Activated CD4-positive, alpha-beta T cell treated with anti-CD3 and anti-CD28 coated beads, Interleukin-2, Interleukin-4, amounts not matched to agents 100 ng/mL and 50 ng/mL, durations not matched to agents 16 hours and 8 hours (primary cell): ENCODE measurements at places on chromosomes 16 and 17.

DNA sequence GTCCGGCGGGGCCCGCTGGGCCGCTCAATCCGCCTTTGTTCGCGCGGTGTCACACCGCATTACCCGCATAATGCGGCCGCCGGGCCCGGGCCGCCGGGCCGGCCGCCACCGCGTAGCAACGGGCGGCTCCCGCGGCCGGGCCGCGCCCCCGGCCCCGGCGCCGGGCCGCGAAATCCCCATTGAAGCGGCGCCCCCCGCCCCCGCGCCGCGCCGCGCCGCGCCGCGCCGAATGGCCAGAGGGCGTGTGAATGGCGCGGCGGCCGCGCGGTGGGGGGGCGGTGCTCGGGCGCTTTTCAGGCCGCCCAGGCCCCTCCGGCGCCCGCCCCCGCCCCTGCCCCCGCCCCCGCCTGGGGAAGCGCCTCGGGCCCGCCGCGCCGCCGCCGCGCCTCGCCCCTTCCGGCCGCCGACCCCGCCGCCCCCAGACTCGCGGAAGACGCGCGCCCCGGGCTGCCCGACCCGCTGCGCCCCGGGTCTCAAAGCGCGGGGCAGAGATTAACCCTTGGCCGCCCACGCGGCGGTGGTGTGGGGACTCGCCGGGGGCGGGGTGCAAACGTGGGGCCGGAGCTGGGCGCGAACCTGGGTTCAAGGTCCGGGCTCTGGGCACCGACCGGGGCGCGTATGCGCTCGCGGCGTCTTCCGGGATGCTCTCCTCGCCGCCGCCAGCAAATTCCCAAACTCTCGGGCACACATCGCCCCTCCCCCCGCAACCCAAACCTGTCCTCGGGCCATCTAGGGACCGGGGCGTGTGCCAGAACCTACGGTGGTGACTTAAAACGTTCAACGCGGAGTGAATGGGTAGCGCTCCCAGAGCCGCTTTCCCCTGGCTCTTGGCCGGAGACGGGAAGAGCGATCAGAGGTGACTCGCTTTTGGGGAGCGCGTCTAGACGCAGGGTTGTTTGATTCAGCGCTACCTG is 46.7 kb downstream of the WNT3 start:
- no peak for DNase-seq

DNA sequence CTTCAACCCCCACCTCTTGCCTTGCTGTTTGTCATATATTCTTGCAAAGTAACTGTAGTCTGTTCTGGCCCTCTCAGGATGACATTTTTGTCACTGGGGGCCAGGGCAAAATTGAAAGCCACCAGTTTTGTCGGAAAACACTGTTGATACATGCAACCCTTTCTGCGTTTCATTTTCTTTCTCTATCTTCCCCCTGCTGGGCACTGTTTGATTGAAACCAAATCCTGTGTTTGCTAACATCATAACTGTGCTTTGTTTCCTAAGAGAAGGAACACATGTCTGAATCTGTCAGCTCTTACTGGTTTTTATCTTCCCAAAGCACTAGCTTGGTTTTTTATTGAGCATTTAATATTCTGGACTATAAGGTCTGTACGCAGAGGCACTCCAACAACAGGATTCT is 11.7 kb upstream of the CPPED1 start:
- no peak for DNase-seq

DNA sequence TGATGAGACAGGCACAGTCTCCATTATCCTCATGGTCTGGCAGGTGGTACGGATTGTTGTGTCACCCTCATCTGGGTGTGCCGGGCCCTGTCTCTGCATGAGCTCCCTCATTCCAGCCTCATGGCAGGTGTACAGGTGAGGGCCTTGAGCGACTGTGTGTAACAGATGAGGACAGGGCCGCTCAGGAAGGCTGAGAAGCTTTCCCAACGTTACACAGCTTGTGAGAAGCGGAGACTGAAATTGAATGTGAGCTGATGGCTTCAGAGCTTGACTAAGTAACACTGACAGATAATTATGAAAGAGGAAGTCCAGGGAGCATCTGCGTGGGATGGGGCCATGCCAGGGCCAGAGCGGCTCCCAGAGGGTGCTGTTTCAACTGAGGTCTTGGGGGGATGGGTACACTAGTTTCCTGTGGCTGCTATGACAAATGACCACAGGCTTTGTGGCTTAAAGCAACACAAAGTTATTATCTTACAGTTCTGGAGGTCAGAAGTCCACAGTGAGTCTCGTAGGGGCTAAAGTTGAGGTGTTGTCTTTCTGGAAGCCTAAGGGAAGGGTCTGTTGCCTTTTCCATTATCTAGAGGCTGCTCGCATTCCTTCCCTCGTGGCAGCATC is 36.7 kb downstream of the CMIP start:
- peak; percentile 38 for DNase-seq

- no peak for DNase-seq
Measured at GRCh38 chr17:28085766-28086165, 43.3 kb downstream of the NLK start.

- DNase-seq: no peak
Measured at GRCh38 chr16:12871784-12872183, 29.6 kb upstream of the SHISA9 start.

GRCh38 chr17:3574231-3574630 is 16.6 kb upstream of the TRPV3 start:
- no peak for DNase-seq

DNA sequence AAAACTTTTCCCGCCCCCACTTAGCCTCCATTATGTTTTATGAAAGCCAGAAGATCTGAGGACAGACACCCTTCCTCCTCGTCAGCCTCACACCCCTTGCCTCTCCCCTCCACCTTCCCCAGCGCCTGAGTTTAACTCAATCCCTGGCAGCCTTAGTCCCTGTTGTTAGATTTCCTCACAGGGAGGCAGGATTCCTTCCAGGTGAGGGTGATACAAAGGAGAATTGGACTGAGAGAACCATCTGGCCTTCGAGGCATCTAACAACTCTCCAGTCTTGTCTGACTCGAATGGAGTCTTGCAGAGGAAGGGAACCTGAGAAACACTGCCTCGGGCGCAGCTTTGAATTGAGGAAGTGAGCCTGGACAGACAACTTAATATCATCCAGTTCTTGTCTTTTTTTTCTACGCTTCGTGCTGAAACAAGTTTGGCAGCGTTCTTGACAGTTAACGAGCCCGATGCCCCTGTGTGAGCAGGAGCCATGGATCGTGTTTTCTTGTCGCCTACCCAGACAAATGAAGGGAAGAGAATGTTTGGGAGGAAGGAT is 1.3 kb upstream of the ZNF768 start:
- DNase-seq: no peak

- DNase-seq: no peak
Measured at GRCh38 chr16:4042581-4042980, 73.7 kb downstream of the ADCY9 start.

- no peak for DNase-seq
Measured at GRCh38 chr17:5854871-5855554, 215.2 kb upstream of the WSCD1 start.

- peak; percentile 81 for DNase-seq
Measured at GRCh38 chr16:87963400-87963799, 12.2 kb downstream of the BANP start.

DNA sequence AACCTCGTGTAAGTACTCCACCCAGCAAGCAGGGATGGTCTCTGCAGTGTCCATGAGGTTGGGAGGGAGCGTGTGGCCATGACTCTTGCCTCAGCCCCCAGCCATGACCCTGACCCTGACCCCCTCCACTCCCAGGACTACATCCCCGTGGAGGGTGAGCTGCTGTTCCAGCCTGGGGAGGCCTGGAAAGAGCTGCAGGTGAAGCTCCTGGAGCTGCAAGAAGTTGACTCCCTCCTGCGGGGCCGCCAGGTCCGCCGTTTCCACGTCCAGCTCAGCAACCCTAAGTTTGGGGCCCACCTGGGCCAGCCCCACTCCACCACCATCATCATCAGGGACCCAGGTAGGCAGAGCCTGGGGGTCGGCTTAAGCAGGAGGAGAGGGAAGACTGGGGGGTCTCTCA is 16.3 kb downstream of the GALK1 start:
- DNase-seq: no peak

DNA sequence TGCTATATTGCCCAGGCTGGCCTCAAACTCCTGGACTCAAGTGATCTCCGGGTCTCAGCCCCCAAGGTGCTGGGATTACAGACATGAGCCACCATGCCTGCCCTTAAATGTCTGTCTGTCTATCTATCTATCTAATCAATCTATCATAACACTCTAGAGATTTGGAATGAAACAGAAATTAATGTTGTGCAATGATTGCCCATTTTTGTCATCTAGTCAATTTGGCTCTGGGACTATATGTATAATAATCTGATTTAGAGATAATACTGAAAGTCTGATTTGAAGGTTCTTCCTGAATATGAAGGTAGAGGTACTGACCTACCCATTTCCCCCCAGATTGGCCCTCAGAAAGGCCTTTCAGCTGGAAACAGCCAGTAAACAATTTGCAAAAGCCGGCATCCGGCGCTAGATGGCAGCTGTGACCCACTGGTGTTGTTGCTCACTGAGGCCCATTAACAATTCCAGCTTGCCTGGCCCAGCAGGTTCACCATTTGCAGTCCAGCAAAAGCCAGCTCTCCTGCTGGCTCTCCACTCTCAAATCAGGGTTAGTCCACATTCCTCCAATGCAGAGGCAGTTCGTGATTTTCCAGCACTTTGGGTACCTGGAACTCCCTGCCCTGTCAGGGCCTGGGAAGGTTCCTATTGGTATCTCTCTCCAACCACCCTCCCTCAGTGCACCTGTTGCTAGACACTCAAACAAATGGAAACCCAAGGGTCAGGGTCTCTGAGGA is 22.9 kb upstream of the C16orf87 start:
- DNase-seq: peak; percentile 65

DNA sequence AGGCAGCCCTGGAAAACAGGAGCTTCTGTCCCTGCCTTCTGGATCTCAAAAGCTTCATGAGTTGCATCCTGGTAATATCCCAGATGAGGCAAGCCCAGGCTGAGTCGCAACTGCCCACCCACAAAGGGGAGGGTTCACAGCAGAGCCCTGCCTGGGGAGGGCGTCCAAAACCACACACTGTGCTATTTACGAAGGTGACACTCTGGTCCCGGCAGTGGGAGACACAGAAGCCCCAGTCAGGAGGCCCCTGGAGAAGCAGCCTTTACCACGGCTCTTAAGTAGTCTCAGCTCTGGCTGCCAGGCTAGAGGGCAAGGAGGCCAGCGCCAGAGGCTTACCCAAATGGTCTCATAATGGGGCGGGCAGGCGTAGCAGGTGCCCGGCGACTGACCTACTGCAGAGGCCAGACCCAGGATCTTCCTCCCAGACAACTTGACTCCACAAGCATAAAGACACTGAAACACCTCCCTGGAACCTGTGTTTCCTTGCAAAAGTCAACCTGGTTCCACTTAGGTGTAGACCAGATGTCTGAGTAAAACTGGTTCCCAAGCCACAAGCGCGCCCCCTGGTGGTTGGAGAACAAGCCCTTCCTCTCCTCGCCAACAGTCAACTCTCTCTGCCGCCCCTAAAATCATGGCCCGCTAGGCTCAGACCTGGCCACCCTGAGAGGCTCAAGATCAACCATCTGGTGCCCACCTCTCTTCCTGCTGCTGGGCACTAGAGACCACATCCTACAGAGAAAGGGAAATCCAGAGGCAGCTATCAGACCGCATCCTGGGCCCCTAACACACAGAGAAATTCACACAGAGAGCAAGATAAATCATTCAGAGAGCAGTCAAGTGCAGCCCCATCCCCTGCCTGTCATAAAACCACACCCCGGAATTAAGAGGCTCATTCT is 5.2 kb downstream of the AXIN2 start:
- peak; percentile 86 for DNase-seq

- DNase-seq: peak; percentile 75
Measured at GRCh38 chr17:67359960-67360791, 6.2 kb downstream of the PSMD12 start.

GRCh38 chr17:37770631-37771518 is 26.0 kb upstream of the HNF1B start:
- DNase-seq: peak; percentile 38

GRCh38 chr16:3906363-3906762 is 25.9 kb upstream of the CREBBP start:
- DNase-seq: no peak

GRCh38 chr17:59431601-59432000 is 100.1 kb downstream of the YPEL2 start:
- no peak for DNase-seq

DNA sequence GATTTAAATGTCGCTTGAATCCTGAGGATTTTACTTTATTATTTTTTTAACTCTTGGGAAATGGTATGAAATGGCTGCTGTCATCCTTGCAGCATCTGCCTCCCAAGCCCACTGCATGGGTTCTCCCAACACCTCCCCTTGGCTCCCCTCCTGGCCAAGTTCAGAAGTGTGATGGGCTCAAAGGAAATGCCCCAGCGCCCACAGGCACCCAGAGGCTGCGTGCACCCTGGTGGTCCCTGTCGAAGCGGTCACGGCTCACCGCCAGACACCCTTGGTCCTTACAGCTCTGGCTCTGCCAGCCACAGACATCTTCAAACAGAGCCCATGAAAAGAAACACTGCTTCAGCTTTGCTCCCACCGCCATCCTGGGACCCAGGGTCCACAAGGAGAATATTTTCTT is 334.7 kb downstream of the SOX9 start:
- DNase-seq: no peak

- DNase-seq: no peak
Measured at GRCh38 chr17:42274812-42275526, 1.2 kb downstream of the STAT5B start.

- no peak for DNase-seq
Measured at GRCh38 chr17:56936697-56937322, 23.0 kb upstream of the TRIM25 start.

DNA sequence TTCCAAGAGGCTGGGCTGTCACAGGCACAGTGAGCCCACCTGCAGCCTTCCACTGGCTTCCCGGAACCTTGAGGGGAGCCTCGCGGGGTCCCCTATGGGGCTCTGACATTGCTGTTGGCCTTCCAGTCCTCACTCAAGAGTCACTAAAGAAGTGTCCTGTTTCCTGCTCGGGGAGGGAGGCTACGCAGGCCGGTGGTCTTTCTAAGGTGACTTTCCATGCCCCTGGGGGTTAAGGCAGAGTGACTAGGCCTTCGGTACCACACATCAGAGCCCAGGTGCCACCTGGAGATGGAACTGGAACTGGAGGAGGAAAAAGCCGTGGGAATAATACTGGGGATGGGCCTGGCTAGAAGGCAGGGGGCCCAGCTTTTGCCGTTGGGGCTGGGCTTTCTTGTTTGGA is 72.1 kb downstream of the IL21R start:
- no peak for DNase-seq

GRCh38 chr16:983044-984030 is 1.8 kb downstream of the SOX8 start:
- DNase-seq: no peak
